ENCODE measurements at places on chromosomes 4 and X.

GRCh38 chr4:121717680-121718237, 21.0 kb upstream of the ANXA5 start:
- H3K4me3 ChIP-seq = no peak overlapping the region
- H3K27ac ChIP-seq = no peak overlapping the region
- no peaks in the 10 kb centered on the region for H3K36me3 ChIP-seq
- H3K27me3 ChIP-seq = no peaks in the 10 kb centered on the region
- H3K4me1 ChIP-seq = no peaks in the 10 kb centered on the region
- DNase-seq = no peak

DNA sequence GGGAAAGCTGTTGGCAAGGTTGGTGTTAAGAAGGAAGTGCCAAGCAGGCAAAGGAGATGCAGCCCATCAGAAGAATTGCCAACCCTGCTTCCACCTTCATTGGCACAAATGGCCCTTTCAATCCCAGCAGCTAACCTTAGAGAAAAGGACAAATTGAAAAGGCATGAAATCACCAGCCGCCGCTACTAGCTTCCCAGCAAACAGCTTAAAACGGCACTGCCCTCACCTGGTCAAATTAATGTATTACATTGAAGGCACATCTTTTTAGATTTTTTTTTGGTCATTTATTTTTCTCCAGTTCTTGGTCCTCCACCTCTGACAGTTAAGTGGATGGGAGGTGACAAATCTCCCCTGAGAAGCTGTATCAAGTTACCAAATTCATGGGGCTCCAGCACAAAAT, 51.0 kb upstream of the NHSL2 start:
- peaks cover 11% of the 10 kb centered on the region for H3K27me3 ChIP-seq
- DNase-seq = no peak
- no peaks in the 10 kb centered on the region for H3K36me3 ChIP-seq

DNA sequence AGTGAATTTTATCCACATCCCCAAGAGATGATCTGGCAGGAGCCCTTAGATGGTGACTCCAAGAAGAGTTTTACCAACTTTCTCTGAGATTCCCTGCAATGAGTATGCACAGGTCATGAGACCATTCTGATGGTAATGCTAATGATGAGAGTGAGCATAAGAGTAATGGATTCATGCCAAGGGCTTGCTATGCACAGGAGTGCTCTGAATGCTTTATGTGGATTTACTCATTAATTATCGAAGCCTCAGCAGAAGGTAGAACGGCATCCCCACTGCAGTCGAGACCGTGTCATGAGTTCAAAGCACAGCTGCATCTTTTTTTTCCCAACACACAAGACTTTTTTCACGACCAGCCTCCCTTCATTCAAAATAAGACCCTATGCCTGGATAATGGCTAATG, 355.0 kb downstream of the RAB28 start:
- no peaks in the 10 kb centered on the region for H3K4me1 ChIP-seq
- no peaks in the 10 kb centered on the region for H3K36me3 ChIP-seq
- H3K27me3 ChIP-seq = no peaks in the 10 kb centered on the region

GRCh38 chr4:108982402-108983185, 219.7 kb upstream of the ETNPPL start:
- no peaks in the 10 kb centered on the region for H3K27me3 ChIP-seq
- no peak overlapping the region for H3K27ac ChIP-seq
- no peak for DNase-seq
- H3K36me3 ChIP-seq = no peaks in the 10 kb centered on the region
- no peak overlapping the region for H3K4me3 ChIP-seq

GRCh38 chrX:110448459-110448858, 89.8 kb downstream of the RTL9 start:
- no peak overlapping the region for H3K27ac ChIP-seq
- H3K4me1 ChIP-seq = no peaks in the 10 kb centered on the region
- no peaks in the 10 kb centered on the region for H3K36me3 ChIP-seq
- DNase-seq = no peak

DNA sequence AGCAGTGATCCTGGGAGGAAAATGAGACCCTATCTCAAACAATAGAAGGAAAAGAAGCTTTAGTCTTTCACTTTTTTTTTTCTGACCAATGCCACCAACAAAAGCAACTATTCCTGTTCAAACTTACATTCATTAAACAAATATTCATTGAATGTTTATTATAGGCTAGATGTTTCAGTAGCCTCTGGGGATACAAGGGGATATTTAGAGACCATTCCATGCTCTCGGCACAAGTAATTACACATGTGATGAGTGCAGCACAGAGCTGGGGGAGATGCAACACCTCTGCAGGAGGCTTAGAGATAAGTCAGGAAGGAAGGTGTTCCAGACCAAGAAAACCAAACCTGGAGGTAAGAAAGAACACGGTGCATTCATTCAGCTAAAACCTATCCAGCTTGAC, 68.3 kb downstream of the PALLD start:
- no peaks in the 10 kb centered on the region for H3K36me3 ChIP-seq
- no peak overlapping the region for H3K27ac ChIP-seq
- H3K4me3 ChIP-seq = no peak overlapping the region
- peaks cover 57% of the 10 kb centered on the region for H3K4me1 ChIP-seq
- DNase-seq = no peak

DNA sequence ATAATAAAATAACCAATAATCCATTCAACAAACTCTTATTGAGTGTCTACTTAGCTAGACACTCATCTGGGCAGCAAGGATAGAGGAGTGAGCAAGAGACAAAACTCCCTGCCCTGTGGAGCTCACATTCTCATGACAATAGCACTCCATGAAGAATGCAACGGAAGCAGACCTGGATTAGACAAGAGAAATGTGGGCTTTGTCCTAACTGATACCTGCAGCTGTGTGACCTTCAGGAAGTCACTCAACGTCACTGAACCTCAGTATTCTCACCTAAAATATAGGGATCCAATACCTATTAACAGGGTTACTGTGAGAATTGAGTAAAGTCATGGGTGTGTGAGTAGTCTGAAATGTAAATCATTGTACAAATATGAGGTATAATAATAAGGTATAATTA, 61.2 kb downstream of the NDNF start:
- H3K27ac ChIP-seq = no peak overlapping the region
- H3K4me1 ChIP-seq = no peaks in the 10 kb centered on the region
- no peaks in the 10 kb centered on the region for H3K36me3 ChIP-seq
- DNase-seq = no peak

- peak; percentile 72 for DNase-seq
- H3K36me3 ChIP-seq = no peaks in the 10 kb centered on the region
- H3K27ac ChIP-seq = peak overlapping the region; percentile 90
- H3K27me3 ChIP-seq = no peaks in the 10 kb centered on the region
- H3K4me3 ChIP-seq = peak overlapping the region; percentile 71
- peaks cover 14% of the 10 kb centered on the region for H3K4me1 ChIP-seq
These were observed 944 bp downstream of the SNX25 start for GRCh38 chr4:185210102-185210981.

DNA sequence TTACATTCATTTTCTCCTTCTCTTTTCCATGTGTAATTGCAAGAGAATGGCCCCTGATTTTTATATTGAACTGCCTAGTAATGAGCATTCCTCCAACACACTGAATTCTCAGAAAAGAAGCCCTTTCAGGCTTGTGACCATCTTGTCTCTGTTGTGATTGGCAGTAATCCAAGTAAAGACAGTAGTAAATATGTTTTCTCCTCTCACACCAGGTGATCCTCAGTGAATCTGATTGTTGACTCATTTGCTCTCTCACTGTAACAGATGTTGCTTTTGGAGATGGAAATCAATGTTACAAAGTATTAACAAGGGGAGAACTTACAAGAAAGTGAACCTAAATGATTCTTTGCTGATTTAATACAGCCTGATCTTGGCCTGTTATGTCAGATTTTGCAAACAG, 271.0 kb downstream of the AFF2 start:
- no peaks in the 10 kb centered on the region for H3K36me3 ChIP-seq
- no peaks in the 10 kb centered on the region for H3K4me1 ChIP-seq
- DNase-seq = no peak
- no peaks in the 10 kb centered on the region for H3K27me3 ChIP-seq
- no peak overlapping the region for H3K27ac ChIP-seq

DNA sequence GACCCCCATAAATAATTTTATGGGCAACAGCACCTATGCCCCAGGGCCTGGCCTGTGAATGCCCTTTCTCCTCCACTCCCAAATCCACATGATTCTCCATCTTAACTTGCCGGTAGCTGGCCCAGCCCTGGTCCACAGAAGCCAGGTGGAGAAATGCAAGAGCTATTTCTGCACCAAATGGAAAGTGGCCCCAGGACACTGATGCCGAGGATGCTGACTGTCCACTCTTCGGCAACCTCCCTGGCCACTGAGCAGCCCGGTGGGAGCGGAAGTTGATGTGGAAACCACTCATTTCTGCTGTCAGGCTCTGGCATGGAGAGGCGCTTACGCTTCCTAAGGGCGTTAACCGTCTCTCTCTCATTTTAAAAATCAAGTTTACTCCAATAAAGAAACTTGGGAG, 58.8 kb downstream of the JAKMIP1 start:
- DNase-seq = no peak
- H3K4me3 ChIP-seq = no peak overlapping the region
- H3K4me1 ChIP-seq = no peaks in the 10 kb centered on the region
- H3K27ac ChIP-seq = no peak overlapping the region
- peaks cover 5% of the 10 kb centered on the region for H3K27me3 ChIP-seq

DNA sequence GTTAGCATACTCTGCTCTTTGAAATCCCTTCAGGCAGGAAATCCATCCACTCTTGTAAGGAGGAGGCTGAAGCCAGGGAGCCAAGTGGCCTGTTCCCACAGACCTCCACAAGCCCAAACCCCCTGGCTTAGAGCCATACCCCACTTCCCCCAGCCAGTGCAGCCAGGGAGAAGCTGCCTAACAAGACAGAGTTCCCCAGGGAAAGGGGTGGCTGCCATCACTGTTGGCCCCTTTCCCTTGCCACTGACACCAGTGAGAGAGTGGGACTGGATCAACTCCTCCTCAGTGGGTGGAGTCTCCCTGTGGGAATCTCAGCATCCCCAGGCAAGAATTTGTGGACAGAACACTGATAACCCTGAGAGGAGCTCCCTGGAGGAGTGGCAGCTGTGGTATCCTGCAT, 389.4 kb downstream of the PABPC4L start:
- H3K4me1 ChIP-seq = no peaks in the 10 kb centered on the region
- no peak overlapping the region for H3K27ac ChIP-seq
- DNase-seq = no peak
- no peaks in the 10 kb centered on the region for H3K27me3 ChIP-seq
- no peak overlapping the region for H3K4me3 ChIP-seq
- no peaks in the 10 kb centered on the region for H3K36me3 ChIP-seq

- no peak overlapping the region for H3K27ac ChIP-seq
- H3K4me1 ChIP-seq = no peaks in the 10 kb centered on the region
- no peak for DNase-seq
- H3K4me3 ChIP-seq = no peak overlapping the region
These were observed 37.0 kb upstream of the SMIM31 start for GRCh38 chr4:164716901-164717300.

DNA sequence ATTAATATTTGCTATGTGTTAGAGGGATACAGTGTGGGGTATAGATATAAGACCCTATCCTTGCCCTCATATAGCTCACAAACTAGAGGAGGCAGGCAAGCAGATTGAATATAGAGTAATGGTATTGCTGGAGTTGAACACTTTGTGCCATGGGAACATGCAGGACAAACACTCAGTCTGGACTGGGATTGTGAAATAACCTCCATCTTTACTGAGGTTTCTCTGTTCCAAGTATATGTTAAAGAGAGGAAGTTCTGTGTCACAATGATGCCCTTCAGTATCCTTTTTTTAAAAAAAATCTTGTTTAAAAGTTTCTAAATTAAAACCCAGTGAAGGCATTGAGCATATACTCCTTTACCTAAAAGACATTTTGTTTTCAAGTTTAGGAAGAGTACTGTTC, 8.7 kb downstream of the FABP2 start:
- no peaks in the 10 kb centered on the region for H3K27me3 ChIP-seq
- H3K27ac ChIP-seq = no peak overlapping the region
- no peaks in the 10 kb centered on the region for H3K36me3 ChIP-seq
- H3K4me1 ChIP-seq = no peaks in the 10 kb centered on the region

DNA sequence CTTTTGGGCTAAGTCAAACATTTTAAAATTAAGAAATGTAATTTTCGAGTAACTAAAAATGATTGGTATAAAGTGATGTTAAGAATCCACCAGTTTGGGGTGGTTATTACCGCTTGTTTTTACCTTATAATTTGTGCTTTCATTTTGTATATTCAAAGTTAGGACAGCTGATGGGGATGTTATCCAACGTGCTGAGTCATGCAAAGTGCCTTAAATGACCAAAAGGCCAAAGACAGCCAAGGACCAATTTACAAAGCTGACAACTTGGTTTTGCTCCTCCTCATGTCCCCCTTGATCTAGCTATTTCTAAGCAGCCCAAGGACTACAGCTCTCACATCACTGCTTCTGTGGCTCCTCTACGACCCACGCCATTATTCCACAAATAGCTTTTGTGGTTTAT, 181.4 kb upstream of the PCDH7 start:
- no peaks in the 10 kb centered on the region for H3K27me3 ChIP-seq
- H3K4me1 ChIP-seq = no peaks in the 10 kb centered on the region
- no peak overlapping the region for H3K27ac ChIP-seq
- no peaks in the 10 kb centered on the region for H3K36me3 ChIP-seq

DNA sequence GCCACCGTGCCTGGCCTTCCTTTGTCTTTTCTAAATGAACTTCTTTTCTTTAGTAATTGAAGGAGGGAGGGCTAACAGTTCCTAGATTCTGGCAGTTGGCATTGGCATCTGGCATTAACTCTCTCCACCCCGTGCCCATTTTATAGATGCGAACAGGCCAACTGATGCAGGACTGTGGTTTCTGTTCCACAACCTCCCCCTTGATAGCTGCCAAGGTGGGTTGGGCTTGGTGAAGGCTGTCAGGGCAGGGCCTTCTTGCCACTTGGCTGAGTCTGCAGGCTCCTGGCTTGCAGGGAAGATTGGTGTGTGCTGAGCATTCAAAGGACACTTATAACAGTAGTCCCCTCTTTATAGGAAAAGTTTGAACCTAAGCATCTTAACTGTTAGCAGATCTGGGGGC, 4.3 kb downstream of the SOWAHD start:
- H3K27ac ChIP-seq = no peak overlapping the region
- no peaks in the 10 kb centered on the region for H3K36me3 ChIP-seq
- H3K27me3 ChIP-seq = peaks cover 7% of the 10 kb centered on the region
- DNase-seq = no peak
- H3K4me3 ChIP-seq = no peak overlapping the region

- H3K27me3 ChIP-seq = no peaks in the 10 kb centered on the region
- H3K27ac ChIP-seq = no peak overlapping the region
- H3K36me3 ChIP-seq = no peaks in the 10 kb centered on the region
- no peaks in the 10 kb centered on the region for H3K4me1 ChIP-seq
- H3K4me3 ChIP-seq = no peak overlapping the region
- DNase-seq = no peak
These were observed 113.3 kb downstream of the ELOVL6 start for GRCh38 chr4:110085131-110085530.

GRCh38 chr4:26163425-26164362, 157.1 kb upstream of the RBPJ start:
- H3K27me3 ChIP-seq = no peaks in the 10 kb centered on the region
- H3K4me1 ChIP-seq = no peaks in the 10 kb centered on the region
- DNase-seq = no peak

- no peak overlapping the region for H3K27ac ChIP-seq
- no peak overlapping the region for H3K4me3 ChIP-seq
- no peak for DNase-seq
- H3K4me1 ChIP-seq = no peaks in the 10 kb centered on the region
These were observed 20.5 kb upstream of the CYBB start for GRCh38 chrX:37759351-37759750.
